Pons (tissue), 1 donor: ENCODE measurements at places on chromosomes 4 and X.

DNA sequence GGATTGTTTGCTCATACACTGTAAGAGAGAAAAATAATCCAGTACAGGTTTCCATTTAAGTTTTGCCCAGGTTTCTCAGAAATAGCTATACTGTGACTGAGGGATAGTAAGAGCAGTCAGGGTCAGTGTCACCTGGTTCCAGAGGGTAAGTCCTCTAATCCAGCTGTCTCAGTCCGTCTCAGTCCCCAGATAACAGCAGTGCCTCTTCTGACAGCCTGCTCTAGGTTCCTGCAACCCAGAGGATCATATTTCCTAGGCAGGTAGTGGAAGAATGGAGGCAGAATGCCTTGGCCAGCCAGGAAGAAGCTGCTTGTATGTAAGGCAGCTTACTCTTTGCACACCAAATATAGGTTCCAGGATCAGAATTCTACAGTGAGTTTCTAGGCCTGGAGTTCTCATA is 22.6 kb upstream of the GNRHR start:
- no peak for DNase-seq

DNA sequence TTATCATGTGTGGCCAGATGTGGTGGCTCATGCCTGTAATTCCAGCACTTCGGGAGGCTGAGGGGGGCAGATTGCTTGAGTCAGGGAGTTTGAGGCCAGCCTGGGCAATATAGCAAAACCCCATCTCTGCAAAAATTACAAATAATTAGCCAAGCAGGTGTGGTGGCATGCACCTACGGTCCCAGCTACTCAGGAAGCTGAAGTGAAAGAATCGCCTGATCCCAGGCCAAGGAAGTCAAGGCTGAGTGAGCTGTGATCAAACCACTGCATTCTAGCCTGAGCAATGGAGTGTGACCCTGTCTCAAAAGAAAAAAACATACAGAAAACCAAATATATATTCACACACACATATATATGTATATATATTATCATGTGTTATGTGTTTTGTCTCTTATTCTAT is 15.0 kb downstream of the APELA start:
- DNase-seq = no peak

- DNase-seq = no peak
Observed at GRCh38 chrX:155211208-155211607, 5.1 kb upstream of the VBP1 start.

- DNase-seq = no peak
Observed at GRCh38 chrX:109672239-109672638, 47.3 kb upstream of the KCNE5 start.

DNA sequence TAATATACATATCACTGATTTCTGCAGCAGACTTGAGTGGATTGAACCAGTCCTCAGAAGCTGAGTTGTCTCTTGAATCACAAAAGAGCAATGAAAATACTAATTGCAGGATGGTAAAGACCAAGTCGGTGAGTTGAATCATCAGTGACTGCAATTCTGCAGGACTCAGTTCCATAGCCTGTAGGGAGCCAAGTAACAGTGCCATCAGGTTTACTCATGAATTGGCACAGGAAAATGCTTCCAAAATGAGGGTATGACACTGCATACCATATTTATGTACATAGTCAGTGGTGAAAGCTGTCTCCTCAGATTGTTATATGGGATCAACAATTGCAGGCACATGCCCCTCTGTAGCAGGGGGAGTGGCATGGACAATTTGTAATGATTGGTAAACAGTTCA is 192.8 kb downstream of the CCNG2 start:
- DNase-seq = no peak

DNA sequence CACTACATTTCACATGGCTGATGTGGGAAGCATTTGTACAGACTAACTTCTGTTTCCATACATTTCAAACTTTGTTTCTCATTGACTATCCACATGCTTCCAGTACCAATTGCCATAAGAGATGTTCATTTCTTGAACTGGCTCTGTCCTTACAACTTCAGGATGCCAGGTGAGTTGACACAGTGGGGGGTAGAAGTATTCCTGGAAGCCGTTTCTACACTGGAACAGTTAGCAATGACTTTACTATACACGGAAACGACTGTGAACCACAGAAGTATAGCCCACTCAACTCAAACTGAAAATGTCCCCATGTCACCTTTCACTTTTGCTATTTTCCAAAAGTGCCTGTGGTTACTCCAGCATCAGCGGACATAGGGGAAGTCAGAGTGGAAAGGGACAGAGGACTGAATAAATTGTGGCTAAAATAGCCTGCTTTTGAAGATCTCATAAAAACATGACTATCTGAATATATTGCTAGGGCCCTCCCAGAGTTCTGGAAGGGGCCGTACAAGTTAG is 38.0 kb upstream of the DSPP start:
- DNase-seq = no peak

DNA sequence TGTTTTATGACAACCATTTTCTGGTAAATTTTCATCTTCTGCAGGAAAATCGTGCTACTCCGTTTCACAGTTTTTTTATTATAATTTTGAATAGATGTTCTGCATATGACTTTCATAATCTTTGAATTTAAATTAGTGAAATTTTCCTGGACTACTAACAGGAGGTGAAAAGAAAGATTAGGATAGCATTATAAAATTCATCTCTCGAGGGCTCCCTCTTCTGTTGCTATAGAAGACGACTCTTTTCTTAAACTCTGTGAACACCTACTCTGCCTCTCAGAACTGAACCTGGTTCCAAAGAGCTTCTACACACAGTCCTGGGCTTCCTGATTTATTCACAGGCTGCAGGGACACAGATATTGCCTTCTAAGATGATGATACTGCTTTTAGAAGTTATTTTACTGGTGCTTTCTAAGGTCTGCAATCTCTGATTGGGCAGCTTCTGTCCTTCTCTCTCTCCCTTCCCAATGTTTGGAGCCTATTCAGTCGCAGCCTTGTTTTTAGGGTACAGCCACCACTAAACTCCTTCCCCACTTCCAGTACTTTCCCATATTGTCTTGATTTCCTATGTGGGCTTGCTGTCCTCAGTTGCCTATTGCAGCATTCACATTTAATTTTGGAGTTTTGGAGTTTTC is 10.1 kb upstream of the SAP30 start:
- peak; percentile 18 for DNase-seq
